Activated T-cell treated with anti-CD3 and anti-CD28 coated beads for 24 hours (primary cell): ENCODE measurements at places on chromosomes 6 and 20.

GRCh38 chr6:27864906-27865849, 47.0 kb downstream of the OR2B2 start:
- DNase-seq: peak; percentile 66

GRCh38 chr6:22332711-22333110, 35.9 kb upstream of the PRL start:
- DNase-seq: no peak

GRCh38 chr6:28462401-28462800, 19.1 kb upstream of the ZSCAN23 start:
- no peak for DNase-seq

- no peak for DNase-seq
These were observed 10.5 kb downstream of the FAM120B start for GRCh38 chr6:170317076-170317475.

DNA sequence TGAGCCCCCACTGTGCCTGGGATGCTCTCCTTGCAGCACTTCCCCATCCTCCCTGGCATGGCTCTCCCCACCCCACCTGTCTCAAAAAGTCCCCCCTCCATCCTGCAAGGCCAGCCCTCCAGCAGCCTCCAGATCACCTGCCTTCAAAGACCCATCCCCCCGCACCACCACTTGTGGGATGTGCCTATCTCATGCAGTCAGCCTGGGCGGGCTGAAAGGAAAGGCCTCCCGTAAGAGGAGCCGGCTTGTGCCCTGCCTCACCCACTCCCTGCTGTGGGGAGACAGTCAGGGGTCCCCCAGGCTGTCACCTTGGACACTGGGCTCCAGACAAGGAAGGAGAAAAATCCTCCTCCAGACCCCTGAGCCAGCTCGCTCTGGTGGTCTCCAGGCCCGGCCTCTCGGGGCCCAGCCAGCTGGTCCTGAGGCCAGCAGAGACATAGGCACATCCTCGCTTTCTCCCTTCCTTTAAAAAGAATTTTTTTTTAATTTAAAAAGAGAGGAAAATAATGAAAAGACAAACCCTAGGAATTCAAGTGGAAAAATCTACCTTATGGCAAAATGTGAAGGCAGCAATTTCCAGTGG, 77.3 kb downstream of the GRM4 start:
- DNase-seq: no peak

DNA sequence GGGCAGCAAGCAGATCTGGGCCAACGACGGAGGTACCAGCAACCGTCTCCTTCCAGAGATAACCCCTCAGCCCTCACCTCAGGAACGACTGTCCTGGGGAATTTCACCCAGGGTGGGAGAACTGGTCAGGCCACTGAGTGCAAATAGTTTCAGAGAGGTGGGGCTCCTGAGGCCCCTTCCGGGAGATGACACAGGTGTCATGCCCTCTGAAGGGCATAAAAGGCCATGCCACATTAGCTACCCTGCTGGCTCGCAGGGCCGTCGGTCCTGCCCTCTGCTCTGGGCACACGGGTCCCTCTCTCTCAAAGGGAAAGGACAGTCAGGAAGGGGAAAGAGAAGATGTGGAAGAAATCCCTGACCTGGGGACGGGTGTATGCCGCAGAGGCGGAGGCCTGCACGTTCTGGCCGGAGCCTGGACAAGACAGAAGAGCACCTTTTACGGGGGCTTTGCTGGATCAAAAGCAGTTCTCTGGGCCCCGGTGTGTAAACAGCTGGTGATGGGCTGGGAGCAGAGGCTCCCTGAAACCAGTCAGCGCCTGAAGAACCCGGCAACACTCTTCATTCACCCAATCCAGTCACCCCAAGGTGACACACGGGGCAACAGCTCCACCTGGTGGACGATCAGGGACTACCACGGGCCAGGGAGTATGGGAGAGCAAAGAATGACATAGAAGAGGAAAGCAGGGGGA, 6.4 kb upstream of the TAF8 start:
- DNase-seq: peak; percentile 91

- DNase-seq: peak; percentile 2
These were observed 472 bp upstream of the PAQR8 start for GRCh38 chr6:52361414-52361944.

- no peak for DNase-seq
These were observed 40.3 kb upstream of the XRN2 start for GRCh38 chr20:21262812-21263211.

GRCh38 chr6:93393554-93394074, 25.7 kb downstream of the EPHA7 start:
- no peak for DNase-seq

GRCh38 chr6:43495409-43495941, 14.7 kb downstream of the LRRC73 start:
- DNase-seq: no peak

- DNase-seq: no peak
These were observed 73.2 kb upstream of the JAG1 start for GRCh38 chr20:10747019-10747418.

DNA sequence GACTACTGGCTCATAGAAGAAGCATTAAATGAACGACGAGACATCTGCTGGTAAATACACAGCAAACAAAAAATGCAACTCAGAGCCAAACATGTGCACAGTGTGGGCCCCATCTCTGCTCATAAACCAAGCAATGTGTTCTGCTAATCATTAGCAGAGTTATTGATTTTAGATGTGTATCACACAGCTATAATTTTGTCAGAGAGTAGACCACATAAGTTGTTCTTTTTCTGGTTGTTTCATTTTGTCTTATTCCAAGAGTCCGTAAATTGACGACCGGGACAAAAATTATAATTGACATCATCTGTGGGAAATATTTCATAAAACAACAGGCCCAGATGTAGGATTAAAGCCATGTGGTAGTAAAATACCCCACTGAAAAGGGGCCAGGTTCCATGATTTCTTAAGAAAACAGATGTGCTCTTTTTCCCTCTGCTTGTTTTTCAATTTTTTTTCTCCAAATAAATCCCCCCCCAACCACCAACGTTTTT, 423.6 kb downstream of the HAO1 start:
- no peak for DNase-seq

DNA sequence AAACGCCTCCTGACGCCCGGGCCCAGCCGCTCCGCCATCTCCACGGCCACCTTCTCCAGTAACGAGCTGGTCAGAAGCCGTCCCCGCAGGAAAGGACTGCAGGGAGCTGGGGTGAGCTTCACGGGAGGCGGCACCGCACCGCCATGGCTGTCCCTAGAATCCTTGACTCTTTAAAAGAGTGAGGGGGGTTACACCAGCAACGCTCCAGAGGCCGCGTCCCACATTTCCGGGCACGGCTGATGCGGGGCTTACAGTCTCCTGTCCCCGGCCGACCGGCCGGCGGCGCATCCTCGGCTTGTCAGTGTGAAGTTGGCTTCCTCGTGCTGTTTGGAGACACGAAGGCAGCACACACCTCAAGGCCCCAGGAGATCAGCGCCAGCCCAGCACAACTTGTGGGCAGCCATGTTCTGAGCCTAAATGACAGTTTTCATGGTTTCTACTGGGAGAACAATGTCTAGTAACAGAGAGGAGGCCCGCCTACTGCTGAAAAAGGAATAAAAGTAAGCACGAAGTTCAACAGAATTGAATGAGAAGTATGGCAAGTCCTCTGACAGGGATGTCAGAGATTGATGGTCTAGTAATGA, 30.4 kb downstream of the SLC2A4RG start:
- DNase-seq: no peak

DNA sequence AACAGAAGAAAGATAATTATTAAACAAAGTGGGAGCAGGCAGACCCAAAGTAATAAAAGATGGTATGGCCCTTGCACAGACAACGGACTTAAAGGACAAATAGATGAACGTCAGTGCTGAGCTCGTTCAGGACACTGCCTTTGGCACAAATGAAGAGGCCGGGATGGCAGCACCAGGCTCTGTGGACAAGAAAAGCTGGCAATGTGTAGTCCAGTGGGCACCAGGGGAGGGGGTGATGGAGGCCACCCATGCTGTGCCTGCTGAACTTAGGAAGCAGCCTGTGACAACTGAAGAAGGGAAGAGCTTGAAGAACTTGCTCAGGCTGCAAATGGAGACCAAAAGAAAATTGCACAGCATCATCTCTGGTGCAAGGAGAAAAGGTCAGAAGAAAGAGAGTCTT, 131.0 kb downstream of the ANKRD60 start:
- no peak for DNase-seq

DNA sequence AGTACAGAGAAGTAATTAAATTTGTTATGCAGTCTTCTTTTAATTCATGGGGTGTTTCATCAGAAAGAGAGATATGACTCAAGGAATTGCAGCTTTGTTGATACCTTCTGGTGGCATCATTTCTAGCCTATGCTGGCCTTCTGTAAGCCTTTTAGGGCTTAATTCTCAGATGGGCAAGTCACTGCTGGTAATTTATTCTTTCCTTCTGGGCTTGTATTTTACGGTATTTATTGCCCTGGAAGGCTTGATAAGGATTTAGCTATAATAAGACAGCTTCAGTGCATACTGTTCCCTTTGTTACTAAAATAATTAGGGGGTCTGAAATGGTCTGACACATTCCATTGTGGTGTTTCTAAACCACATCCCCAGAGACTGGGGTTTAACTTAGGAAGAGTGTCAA, 57.9 kb upstream of the EMILIN3 start:
- no peak for DNase-seq

DNA sequence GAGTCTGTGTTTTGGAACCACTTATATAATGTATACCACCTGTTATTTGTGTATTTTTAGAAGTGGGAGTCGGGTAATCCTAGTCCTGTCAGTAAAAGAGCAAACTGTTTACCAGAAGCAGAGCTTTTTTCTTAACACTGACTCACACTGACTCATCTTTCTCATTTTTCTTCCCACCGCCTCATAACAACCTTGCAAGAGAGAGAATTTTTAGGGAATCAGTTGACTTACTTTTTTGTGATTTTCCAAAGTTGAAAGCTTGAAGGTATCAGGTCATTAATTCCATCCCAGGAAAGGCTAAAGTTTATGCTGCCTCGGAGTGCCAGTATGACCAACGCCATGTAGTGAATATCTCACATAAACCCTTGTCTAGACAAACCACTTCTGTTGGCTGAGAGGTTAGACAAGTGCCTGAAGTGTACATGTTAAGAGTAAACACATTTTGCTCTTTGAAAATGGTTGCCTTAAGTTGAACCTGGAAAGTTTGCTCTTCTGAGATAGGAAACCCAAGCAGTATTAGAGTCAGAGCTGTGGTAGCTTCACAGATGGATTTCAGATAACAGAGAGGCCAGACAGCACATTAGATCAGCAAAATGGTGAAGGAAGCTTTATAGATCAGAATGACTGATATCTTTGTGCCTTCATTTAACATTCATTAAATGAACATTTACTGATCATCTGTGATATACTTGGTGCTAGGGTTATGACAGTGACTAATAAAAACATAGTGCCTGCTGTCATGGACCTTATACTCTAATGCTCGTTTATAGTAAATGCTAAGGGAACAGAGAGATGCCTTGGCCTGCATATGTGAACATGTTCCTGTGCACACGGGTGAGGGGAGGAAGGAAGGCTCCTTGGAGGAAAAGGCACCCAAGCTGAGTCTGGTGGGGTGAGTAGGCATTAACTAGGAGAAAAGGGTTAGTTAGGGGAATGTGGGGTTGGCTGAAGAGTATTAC, 29.1 kb upstream of the PKIG start:
- DNase-seq: no peak

DNA sequence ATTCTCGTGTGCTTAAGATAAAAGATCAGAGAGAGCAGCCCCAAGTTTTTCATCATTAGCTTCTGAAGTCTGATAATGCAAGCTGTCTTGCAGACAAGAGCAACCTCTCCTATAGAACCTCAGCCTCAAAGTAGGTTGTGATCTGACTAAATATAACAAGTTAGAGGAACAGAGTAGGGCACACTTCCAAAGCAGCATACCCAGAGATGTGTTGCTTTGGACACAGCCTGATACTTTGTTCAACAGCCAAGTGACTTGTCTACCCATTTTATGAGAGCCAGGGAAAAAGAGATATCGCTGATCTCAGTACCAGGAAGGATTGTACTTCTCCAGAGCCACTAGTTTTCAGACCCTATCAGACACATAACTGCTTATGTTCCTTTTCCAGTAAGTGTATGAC, 44.2 kb upstream of the OPRM1 start:
- no peak for DNase-seq

- no peak for DNase-seq
These were observed 348.9 kb upstream of the MARCKS start for GRCh38 chr6:113508249-113508648.

- no peak for DNase-seq
These were observed 35.3 kb upstream of the CDKN1A start for GRCh38 chr6:36642913-36643817.

DNA sequence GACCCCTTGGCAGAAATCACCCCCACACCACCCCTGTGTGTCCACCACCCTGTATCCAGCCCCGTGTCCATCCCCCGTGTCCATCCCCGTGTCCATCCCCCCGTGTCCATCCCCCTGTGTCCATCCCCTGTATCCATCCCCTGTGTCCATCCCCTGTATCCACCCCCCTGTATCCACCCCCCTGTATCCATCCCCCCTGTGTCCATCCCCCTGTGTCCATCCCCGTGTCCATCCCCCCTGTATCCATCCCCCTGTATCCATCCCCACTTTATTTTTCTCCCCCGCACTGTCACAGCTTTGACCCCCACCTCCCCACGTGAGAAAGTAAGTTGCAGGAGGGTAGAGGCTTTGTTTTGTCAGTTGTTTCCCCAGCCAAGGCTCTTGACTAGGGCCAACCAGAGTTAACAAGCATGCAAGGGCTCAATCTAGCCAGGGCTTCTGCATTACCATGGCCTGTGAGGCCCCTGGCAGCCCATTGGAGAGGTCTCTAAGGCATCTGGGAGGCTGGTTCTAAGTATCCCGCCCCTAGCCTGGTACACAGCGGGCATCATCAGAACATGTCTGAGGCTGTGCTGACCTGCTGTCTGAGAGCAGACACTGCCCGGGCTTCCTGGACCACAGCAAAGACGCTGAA, 18.1 kb upstream of the SIRPA start:
- DNase-seq: no peak

- DNase-seq: no peak
These were observed 13.2 kb upstream of the CST4 start for GRCh38 chr20:23702021-23702420.

DNA sequence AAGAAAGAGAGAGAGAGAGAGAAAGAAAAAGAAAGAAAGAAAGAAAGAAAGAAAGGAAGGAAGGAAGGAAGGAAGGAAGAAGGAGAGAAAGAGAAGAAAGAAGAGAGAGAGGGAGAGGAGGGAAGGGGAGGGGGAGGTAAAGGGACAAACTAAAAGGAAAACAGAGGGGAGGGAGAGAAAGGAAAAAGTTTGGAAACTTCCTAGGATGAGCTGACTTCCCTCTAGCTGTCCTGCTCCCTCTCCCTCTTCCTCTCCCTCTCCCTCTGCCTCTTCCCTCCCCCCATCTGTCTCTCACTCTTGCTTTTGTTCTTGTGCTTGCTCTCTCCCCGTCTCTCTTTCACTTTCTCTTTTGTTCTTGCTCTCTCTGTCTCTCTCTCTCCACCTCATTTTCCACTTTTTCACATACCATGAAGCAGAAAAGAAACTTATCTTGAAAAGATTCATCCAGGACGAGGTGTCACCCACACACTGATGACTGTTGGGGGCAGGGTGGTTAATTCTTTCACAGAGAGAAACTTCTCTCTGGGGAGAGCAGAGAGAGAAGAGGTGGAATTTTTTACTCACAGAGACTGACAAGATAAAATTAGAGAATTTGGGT, 56.4 kb upstream of the DUSP22 start:
- peak; percentile 71 for DNase-seq

GRCh38 chr20:10483691-10484090, 48.6 kb downstream of the SLX4IP start:
- no peak for DNase-seq
